ENCODE measurements at places on chromosomes 7 and 10.

GRCh38 chr10:131891196-131891928, 9.4 kb upstream of the PPP2R2D start:
- DNase-seq = no peak

GRCh38 chr10:24935504-24936292, 16.7 kb downstream of the PRTFDC1 start:
- DNase-seq = no peak

- no peak for DNase-seq
Observed at GRCh38 chr7:148187471-148187870, 403.1 kb upstream of the C7orf33 start.

- DNase-seq = no peak
Observed at GRCh38 chr7:139829025-139829774, at the start of gene TBXAS1. TSS of gene TBXAS1 (plus strand) at chr7:139829264. CDS start at chr7:139829391, 127 bp downstream.

GRCh38 chr7:135976312-135977006, 700 bp downstream of the MTPN start:
- no peak for DNase-seq
